ENCODE measurements at places on chromosomes 5 and 9.

- no peak for DNase-seq
Observed at GRCh38 chr5:150262502-150262901, 27.1 kb downstream of the CAMK2A start.

DNA sequence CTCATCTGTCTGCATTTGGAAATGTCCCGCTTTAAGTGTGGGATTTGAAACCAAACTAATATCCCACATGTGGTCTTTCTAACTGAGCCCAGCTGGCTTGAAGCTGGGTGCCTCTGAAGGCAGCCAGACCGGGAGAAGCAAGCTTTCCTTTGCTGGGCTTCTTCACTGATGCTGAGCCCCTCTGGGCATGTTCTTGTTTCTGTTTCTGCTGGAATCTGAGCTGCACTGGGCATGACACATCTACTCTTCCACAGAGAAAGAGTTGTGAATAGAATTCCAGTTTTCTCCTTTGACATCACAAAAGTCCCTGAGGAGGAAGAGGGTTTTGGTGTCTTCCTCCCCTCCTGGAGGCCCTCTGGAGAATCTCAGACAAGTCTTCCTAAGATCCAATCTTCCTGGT lies 179.5 kb downstream of the ATP10B start:
- no peak for DNase-seq

DNA sequence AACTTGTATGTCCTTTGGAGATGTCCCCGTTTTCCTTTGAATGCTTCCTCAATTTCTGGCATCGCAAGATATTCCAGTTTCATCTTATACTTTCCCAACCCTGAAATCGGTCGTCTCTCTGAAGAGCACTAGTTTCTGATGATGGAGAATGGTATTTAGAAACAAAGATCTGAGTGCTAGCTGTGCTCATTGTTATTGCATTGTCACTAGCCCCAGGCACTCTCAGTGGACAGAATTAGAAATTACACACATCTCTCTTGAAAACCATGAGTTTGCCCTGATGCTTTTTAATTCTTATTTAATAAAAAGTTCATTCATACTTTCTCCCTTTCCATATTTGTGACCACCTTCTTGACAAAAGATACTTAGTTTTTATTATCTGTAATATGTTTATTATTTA lies 67.7 kb downstream of the C9orf152 start:
- DNase-seq = no peak

- DNase-seq = no peak
Observed at GRCh38 chr5:102450313-102450990, 48.3 kb downstream of the SLCO6A1 start.

- DNase-seq = no peak
Observed at GRCh38 chr5:79954620-79955019, 36.4 kb downstream of the MTX3 start.

- DNase-seq = no peak
Observed at GRCh38 chr5:130138406-130139045, 234.3 kb downstream of the CHSY3 start.

DNA sequence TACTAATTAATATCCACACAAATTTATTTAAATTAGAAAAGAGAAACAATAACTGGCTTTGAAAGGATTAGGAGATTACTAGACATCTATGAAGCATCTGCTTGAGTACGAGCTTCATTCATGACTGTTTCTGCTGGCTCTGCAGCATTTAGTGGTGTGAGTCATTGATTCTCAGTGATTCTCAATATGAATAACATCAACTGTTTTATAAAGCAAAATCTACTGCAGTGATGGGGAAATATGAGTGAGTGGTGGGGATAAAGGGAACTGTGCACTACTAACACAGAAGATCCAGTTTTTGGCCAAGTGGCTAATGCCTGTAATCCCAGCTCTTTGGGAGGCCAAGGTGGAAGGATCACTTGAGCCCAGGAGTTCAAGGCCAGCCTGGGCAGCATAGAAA lies 8.4 kb downstream of the FNBP1 start:
- no peak for DNase-seq
